ENCODE measurements at places on chromosomes 11 and 22. TPM values are rescaled to one million over a fixed set of nuclear protein-coding genes. Genes with fewer than 3 reads are reported as not detected.

Gene BATF2
- not detected for total RNA-seq

- DNase-seq, result no peak
Observed at GRCh38 chr11:116336540-116336939, 436.2 kb downstream of the BUD13 start.

DNA sequence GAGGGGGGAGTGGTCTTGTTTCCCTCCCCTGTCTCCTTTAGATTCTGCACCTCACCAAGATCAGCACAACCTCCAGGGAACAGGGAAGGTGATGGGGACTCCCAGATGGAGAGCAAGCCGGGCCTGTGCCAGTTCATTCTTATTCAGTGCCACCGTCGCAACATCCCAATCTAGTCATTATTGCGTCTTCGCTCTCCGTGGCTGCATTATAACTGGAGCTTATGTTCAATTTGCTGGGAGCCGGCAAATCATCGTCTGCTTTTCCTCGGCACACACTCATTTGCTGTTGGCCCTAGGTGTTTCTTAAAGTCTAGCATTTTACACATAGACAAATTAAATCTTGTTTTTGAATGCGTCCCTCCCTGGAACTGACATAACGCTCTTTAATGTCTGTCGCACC is 1269.7 kb downstream of the BRD1 start:
- no peak for DNase-seq

DNA sequence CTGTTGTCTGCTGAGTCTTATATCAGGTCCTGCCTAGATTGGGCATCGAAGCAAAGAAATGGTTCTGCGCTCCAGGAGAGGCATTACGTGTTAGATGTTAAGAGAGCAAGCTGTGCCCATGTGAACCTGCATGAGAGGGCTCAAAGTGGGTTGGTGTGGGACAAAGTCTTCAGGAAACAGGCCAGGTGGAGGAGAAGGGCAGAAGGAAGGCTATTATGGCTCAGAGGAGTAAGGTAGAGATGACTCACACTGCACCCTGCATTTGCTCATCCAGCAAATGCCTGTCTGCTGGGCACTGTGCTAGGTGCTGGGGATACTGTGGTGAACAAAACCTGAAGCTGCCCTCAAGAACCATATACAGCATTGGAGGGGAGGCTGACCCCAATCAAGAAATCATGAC is 5.8 kb downstream of the USP35 start:
- peak; percentile 22 for DNase-seq

- DNase-seq, result peak; percentile 72
Observed at GRCh38 chr22:46734830-46735453, 3.1 kb downstream of the CERK start.

Gene OR51E2
- not detected for total RNA-seq

Gene TCN2
- 0.22 TPM for total RNA-seq

Gene MAP6
- total RNA-seq, result not detected

Gene OR52N5
- not detected for total RNA-seq
